ENCODE measurements at places on chromosomes 6 and 20. TPM values are rescaled to one million over a fixed set of nuclear protein-coding genes. Genes with fewer than 3 reads are reported as not detected.

COL12A1 gene
- 17.5 TPM for total RNA-seq

GPLD1 gene
- total RNA-seq, result 0.51 TPM

DNA sequence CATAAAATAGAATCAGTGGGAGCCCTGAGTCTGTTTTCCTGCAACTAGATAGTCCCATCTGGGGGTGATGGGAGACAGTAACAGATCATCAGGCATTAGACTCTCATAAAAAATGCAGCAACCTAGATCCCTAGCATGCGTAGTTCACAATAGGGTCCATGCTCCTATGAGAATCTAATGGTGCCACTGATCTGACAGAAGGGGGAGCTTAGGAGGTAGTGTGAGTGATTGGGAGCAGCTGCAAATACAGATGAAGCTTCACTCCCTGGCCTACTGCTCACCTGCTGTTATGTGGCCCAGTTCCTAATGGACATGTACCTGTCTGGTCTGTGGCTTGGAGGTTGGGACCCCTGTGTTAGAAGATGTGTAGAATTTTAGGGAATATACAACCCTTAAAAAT, 904.5 kb upstream of the EPHA7 start:
- no peak for DNase-seq

DNA sequence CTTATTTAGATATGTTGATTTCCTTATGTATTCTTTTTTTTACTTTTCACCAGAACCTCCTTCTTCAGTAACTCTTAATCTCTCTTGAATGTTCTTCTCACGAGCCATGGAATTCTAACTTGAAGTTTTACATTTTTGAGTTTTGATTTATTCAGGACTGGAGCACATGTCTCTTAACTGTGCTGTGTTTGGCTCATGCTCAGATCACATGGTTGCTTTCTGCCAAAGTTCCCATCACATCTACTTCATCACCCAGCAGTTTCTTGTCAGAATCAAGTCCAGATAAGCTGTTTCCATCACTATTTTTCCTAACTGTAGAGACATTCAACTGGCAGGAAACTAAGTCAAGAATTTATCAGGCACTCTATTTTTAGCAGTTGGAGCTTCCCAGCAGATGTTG, 31.7 kb downstream of the SLC35A1 start:
- no peak for DNase-seq

GRCh38 chr6:104599821-104600638, 259.7 kb downstream of the HACE1 start:
- DNase-seq, result no peak

HLA-DRA gene
- not detected for total RNA-seq

- DNase-seq, result no peak
These were observed 81.5 kb upstream of the F13A1 start for GRCh38 chr6:6402006-6402405.

- no peak for DNase-seq
These were observed 133.0 kb upstream of the FLRT3 start for GRCh38 chr20:14470231-14470899.

GSTA2 gene
- total RNA-seq, result not detected

GRCh38 chr6:44074813-44075646, 52.2 kb downstream of the MRPL14 start:
- DNase-seq, result no peak

DNA sequence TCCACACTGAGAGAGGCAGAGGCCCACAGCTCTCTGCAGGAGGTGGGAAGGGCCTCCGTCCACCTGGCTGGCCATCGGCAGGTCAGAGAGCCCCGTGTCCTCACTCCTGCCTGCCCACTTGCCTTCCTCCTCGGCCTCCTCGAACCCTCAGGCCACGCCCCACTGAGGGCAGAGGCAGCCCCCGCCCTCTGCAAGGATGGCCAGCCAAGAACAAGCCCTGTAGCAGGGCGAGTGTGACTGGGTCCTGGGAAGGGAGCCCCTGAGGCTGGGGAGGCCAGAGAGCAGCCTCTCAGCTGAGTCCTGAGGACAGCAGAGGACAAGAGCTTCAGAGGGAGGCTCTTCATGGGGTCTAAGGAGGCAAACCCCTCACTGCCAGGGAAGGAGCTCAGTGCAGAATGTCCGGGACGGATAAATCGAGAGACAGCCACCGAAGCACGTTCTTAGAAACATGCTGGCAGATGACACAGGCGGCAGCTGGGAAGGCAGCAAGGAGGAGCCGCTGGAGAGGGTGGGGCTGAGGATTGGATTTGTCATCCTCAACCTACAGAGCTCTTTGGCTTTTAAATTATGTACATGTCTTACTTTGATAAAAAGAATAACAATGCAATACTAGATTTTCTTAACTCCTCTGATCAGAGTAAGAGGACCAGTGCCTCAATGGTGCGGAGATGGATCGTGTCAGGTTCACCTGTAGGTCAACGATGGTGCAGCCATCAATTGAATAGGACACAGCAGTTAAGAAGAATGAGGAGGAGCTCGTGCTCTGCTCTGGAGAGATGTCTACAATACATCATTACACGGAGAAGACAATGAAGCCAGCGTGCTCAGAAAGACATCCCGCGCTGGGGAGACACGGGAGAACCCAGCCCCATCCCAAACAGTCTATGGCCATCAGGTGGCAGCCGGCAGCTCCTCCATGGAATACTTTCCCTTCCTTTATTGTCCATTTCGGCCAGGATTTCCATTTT, 53.0 kb downstream of the GNAS-AS1 start:
- DNase-seq, result no peak

DNA sequence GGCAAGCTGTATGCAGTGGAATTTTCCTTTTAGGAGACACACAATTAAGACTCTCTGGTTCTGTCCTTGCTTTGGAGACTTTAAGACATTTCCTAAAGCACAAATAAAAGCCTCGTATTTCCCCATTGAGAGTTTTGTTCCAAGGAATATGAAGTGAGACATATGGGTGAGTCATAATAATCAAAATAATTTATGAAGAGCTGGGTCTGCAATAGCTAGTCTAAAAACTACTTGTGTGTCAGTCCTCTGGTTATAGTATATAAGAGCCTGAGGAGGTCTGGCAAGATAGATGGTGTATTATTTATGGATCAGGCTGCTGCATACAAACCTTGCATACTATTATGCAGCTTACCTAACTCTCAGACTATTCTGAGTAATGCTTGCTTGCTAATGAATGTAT, 142.6 kb downstream of the ADGRG6 start:
- no peak for DNase-seq

- no peak for DNase-seq
These were observed 233.6 kb upstream of the MAP3K7 start for GRCh38 chr6:90820436-90820835.

MATN4 gene
- total RNA-seq, result not detected

DNA sequence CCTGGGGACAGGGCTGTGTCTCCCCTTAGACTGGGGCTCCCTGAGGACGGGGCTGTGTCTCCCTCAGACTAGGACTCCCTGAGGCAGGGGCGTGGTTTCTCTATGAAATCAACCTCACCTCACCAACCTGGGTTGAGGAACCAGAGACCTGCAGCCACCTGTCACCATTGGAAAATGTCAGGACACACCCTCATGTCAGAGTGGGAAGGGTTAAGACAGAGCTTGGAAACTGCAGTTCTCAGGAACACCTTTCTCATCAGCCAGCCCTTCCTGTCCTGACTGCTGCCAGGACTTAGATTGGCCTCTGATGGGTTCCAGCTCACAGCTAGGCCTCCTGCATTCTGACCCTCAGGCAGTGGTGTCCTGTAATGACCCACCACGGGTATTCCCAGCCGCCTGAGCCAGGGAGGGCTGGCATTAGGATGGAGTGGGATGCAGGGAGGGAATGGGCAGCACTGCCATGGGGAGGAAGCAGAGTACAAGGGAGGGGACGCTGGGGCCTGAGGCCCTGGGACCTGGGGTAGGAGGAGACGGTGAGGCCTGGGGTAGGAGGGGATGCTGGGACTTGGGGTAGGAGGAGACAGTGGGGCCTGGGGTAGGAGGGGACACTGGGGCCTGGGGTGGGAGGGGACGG, 76.3 kb downstream of the MRPL14 start:
- no peak for DNase-seq

CUTA gene
- 206 TPM for total RNA-seq

PDYN gene
- not detected for total RNA-seq

RPS10 gene
- total RNA-seq, result 4,229 TPM

PXMP4 gene
- 2.1 TPM for total RNA-seq

- peak; percentile 80 for DNase-seq
These were observed 69.8 kb upstream of the RIN2 start for GRCh38 chr20:19688031-19688806.

DTD1 gene
- 79.4 TPM for total RNA-seq

- no peak for DNase-seq
These were observed 121.3 kb downstream of the TFAP2C start for GRCh38 chr20:56750430-56750829.

GRIK2 gene
- total RNA-seq, result not detected

SLC25A27 gene
- 1.7 TPM for total RNA-seq

ESR1 gene
- total RNA-seq, result not detected

DNA sequence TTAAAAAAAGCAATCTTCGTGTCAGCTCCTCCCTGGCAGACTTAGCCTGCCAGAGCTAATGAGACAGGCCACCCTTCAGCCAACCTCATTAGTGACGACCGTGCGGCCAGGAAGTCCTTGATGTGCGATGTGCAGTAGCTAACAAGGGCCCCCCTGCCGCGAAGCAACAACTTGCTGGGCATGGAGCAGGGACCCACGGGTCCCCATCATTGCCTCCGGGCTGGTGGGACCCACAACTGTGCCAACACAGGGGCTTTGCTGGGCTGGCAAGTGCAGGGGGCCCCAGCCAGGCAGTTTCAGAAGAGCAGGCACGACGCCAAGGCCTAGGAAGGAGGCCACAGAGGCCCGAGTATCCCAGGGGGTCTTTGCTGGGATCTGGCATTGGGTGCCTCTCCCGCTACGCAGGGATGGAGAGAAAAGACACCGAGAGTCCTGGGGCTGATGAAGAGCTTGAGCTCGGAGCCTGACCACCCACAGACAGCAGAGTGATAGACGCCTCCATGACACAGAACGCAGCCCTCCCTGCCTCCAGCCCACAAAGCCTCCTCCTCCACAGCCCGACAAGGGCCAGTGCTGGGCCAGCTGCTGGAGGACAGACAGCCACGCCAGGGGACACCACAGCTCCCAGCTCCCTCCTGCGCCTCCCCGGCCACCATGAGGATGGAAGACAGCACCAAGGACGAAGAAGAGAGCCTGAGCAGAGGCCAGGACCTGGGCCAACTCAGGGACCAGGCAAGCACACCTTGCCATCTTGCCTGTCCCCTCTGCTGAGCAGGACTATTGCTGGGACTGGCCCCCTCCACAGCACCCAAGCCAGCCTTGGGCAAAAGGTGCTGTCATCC, 96.6 kb downstream of the YTHDF1 start:
- no peak for DNase-seq

IMPG1 gene
- total RNA-seq, result not detected

GRCh38 chr6:94127716-94128115, 708.4 kb upstream of the EPHA7 start:
- DNase-seq, result no peak

DNA sequence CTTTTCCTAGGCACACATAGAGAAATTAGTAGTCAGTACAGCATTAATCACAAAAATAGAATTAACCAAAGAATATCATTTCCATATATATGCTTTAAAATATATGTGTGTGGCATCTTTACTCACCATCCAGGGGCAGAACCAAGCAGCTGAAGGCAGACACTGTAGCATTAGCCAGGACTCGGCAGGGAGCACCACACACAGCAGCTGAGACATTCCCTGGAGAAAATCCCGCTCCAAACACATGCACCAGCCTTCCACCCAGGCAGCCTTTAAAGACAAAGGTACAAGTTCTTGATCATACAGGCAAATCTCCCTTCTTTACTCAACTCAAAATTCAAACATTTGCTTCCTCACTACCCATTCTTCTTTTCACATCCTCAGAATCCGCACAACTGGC, 64.7 kb downstream of the PKHD1 start:
- DNase-seq, result no peak

DNA sequence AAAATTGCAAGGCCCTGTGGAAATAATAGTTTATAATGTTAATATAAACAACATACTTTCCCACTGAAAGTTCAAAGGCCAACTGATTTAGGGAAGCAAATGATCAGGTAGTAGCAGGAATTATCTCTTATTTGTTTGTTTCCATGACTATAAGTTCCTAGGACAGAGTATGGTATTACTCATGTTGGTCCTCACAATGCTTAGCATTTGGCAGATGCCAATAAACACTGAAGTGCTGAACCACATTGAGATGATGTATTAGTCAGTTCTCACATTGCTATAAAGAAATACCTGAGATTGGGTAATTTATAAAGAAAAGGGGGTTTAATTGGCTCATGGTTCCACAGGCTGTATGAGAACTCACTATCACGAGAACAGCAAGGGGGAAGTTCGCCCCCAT, 129.6 kb upstream of the NUP153 start:
- DNase-seq, result no peak

DNA sequence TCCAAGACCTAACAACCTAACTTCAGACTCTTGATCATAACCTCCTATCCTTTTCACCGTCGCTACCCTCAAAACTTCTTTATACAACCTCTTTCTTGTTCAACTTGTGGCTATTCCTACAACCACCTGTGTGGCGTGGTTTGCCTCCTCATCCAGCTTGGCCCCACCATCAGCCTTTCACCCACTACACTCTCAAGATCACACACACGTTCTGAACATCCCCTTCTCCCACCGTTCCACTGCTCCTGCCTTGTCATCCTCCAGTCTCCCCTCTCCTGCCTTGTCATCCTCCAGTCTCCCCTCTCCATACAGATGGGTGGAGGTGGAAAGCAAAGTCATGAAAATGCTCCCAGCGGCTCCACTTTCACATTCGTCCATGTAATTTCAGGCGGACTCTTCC, 14.0 kb downstream of the MAK start:
- DNase-seq, result no peak

HMGCLL1 gene
- total RNA-seq, result 1.4 TPM

C20orf204 gene
- total RNA-seq, result not detected

DNA sequence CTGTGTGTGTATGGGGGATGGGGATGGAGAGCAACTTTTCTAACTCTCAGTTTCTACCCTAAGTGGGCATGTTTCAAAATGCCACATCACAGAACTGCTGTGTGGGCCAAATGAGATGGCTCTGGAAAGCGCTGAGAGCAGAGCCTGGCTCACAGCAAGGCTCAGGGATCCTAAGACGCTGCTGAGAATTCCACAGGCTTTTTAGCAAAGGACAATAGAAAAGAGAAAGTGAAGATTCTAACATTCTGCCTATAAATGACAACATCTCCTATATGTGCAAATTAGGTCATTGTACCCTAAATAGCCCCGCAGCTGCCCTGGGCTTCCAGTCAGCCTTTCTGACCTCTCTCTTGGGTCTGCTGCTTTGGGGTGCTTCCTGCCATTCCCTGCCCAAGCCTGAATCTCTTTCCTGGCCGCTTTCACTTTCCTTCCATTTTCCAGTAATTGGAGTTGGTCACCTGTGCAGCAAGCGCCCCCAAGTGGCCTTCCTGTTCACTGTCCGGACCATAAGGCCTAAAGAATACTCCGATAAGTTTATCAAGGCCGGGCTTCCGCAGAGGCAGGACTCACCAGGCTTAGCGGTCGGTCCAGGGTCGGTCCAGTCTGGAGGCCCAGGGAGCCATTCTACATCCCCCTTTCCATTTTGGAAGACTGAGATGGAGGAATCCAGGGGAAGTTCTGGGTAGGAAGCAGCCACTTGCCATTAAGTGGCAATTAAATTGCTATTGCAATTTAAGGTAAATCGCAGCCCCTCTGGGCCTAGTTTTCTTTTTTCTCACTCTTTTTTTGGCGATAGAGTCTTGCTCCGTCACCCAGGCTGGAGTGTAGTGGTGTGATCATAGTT, 6.7 kb upstream of the DDR1 start:
- DNase-seq, result no peak

ATG5 gene
- total RNA-seq, result 25.5 TPM

ELOVL5 gene
- total RNA-seq, result 101 TPM

Measured in epithelial cell of proximal tubule (primary cell).